ENCODE measurements at places on chromosomes 12 and 14.

DNA sequence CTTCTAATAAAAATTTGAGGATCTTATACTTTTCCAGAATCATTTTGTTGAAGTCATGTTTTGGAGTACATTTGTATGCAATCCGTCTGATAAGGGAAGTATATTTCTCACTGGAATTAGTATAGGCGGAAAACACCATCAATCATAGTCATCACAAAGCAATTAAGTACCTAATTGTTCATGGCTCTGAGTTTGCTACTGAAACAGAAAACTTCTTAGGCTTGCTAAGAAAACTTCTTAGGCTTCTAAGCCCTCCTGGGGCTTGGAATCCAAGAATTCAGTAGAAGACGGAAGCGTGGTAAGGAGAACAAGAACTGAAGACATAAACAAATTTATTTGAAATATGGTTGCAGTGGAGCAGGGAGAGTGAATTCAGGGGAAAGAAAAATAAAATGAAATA, 636.3 kb downstream of the DIO2 start:
- no peak for DNase-seq

DNA sequence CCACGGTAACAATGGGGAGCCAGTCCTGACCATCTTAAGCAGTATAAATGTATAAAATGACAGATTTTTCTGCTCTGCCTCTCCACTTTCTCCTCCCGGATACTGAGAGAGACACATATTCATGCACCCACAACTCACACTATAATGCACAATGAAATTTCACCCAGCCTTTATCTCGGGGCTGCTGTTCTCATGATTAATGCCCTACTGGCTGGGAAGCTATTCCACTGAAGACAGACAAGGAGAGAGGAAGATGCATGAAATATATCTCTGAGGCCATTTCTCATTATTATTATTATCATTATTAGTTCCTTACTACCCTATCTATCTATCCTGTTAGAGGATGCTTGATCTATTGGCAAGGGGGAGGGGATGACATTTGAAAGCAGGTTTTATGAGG, 501.7 kb downstream of the DIO2 start:
- DNase-seq = no peak

- no peak for DNase-seq
Observed at GRCh38 chr14:105702275-105702817, 176.0 kb downstream of the TMEM121 start.

DNA sequence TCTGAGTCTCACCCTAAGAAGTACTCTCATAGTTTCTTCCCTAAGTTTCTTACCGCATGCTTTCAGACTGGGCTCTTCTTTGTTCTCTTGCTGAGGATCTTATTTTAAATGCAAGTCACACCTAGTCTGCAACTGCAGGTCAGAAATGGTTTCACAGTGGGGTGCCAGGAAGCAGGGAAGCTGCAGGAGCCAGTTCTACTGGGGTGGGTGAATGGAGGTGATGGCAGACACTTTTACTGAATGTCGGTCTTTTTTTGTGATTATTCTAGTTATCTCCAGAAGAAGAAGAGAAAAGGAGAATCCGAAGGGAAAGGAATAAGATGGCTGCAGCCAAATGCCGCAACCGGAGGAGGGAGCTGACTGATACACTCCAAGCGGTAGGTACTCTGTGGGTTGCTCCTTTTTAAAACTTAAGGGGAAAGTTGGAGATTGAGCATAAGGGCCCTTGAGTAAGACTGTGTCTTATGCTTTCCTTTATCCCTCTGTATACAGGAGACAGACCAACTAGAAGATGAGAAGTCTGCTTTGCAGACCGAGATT, 1.7 kb downstream of the FOS start:
- no peak for DNase-seq

DNA sequence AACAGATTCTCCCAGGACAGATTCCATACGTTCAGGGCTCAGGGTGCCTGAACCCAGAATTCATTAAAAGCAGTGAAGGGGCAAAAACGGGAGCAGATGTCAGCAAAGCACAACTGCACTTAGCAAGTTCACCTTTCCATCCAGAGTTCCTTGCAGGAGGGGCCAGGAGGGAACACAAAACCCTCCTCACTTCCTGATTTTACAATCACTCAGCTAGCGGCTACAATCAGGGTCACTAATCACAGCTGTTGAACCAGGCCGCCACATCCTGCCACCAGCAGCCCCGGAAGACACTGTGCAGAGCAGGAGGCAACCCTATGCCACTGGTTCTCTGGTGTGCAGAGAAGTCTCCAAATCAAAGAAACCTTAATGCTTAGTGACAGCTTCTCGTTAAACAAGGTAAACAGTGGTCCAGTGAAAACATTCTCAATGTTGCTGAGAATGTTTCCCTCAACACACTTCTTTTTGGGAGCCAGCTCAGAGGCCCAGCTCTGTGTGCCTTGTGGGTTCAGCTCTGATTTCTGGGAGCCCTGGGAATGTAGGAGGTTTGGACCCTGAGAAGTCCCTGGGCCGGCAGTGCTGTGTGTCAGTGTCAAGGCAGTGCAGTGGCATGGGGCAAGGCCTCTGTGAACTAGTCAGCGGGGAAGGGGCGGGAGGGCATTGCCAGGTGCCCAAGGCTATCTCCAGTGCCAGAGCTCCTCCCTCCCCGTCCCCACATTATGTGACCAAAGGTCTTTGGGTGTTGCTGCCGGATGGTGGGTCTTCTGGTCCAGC, 54.5 kb downstream of the VCPKMT start:
- peak; percentile 84 for DNase-seq

DNA sequence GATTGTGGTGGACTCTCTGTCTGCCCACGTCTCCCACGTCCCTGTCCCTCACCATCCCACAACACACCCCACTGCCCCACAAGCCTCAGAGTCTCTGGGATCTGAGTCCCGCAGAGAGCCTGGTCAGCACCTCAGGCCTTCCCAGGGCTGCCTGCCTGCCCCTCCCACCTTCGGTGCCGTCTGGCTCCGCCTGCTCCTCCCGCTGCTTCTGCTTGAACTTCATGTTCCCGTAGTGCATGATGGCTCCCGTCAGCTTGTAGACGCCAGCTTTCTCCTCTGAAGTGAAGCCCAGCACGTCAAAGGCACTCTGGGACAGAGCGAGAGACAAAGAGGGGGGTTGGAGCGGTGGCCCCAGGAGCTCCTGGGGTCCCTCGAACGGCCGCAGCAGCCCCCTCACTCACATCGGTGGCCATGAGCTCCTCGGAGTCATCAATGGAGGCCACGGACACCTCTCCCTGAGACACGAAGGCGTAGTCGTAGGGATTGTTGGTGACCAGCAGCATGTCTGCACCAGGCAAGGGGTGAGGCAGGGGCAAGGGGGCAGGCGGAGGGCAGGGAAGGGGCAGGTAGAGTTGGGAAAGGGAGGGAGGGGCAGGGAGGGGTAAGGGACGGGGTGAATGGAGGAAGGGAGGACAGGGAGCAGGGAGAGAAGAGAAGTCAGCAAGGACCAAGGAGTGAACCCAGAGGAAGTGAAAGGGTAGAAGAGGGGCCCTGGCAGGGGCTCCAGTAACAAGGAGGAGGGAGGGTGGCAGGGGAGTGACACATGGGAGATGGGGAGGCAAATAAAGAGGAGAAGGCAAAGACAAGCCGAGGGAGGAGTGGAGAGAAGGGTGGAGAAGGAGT, 5.6 kb downstream of the MYH6 start:
- DNase-seq = no peak

DNA sequence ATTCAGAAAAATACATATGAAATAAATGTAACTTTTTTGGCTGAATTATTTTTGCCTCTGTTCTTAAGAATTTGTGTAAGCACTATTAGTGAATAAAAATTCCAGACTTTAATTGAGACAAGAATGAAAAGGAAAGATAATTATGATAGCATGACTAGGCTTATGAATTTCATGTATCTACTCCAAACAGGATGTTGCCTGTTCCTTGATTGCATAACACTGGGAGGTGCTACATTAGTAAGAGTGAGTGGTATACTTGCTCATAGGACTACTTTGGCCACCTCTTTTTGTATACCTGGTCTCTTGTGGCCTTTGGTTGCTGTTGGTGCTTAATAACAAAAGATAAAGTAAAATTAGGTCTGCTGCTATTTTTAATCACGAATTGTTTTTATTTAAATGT, 112.8 kb downstream of the NAV3 start:
- DNase-seq = no peak

DNA sequence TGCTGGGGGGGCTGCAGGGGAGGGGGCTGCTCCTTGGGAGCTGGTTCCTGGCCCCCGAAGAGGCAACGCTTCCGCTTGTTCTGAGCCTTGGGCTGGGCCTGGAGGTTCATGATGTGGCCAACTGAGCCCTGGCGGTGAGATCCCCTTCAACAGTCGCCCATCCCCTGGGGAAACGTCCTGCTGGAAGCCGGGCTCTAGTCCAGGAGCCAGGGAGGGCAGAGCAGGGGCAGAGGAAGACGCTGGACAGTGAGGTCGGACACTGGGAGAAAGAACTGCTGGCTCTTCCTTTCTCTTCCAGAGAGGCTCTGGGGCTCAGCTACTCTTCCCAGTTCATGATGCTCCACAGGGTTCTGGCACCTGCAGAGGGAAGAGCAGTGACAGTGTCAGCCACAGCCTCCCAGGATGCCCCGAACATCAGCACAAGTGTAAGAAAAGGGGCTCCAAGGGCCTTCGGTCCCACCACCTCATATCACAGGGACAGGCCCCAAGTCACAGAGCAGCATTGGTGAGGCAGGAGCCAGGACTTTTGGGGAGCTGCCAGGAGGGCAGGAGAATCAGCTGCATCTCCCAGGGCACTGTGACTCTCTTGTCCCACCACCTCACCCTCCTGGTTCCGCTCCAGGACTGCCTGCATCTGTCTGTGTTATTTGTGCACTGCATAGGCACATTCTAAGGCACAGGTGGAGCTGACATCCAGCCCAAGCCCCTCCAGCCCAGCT, 25.9 kb upstream of the PNMA1 start:
- no peak for DNase-seq

- no peak for DNase-seq
Observed at GRCh38 chr12:62841846-62842245, 93.1 kb downstream of the PPM1H start.

DNA sequence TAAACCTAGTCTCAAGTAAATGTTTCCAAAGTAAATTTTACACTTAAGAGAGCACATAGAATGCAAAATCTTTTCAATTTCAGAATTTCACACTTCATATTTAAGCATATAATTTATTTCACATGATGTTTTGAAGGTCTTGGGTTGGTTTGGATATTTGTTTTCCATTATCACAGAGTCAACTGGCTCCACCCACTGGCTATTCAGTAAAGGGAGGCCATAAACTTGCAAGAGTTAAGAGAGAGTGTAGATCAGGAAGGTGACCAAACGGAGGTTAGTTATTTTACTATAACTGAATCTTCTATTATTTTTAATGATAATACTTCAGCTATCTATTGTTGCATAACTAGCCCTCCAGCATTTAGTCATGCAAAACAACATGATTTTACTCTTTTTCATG, 6.2 kb upstream of the CPNE8 start:
- DNase-seq = no peak

DNA sequence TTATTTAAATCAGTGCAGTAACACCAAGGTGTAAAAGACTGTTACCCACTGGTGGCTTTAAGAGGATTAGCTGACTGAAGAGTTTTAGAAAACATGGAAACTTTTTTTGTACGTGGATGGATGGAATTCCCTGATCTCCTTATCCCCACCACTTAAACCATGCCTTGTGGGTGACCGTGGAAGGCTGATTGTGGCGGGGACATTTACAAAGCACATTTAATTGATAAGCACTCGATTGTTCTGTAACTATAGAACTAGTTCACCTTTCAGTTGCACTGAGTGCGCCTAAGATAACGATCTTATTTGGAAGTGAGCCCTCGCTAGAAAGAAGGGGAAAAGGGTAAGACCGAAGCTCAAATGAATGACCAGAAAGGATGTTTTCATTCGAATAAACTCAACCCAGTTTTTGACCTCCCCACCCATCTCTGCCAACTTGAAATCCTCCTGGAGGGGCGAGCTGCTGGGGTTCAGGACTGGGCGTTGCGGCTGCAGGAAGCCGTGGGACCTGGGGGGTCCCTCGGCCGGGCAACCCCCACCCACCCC, 688 bp upstream of the RASSF3 start:
- DNase-seq = no peak

DNA sequence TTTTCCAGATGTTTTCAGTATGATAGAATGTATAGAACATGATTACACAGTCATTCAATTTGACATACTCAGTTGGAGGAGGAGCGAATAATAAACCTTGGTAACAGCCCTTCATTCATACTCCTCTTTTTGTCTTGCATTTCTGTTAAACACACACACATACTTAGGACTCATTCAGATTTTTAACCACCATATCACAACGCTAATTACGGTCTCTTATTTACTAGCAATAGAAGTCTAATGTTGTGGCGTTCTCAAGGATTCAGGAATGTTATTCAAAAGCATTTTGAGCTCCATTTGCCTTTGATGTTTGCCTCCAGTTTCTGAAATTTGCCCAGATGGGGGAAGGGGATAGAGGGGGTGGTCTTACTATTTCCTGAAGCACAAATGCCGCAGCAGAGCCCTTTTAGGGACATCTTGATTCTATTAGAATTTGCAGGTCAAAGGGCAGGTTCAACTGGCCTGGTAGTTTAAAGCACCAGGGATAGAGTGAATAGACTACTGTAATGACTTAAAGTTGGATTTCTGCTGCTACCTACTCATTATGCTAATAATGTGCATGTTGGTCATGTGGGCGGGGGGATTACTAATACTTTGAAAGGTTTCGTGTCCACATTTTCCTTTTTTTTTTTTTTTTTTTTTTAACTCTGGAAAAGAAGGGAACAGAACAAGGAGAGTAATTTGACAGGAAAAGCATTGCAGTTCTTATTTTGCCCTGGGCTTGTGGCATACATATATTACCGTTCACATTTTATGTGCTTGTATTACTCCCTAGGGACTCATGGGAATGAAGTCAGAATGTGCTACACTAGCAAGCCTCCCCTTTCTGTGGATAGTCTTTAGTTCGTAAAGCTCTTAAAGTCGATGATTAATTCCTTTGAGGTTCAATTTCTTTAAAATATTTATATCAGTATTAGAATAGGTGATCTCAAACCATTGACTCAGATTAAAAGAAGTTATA, 226.8 kb downstream of the FBXL14 start:
- DNase-seq = no peak

DNA sequence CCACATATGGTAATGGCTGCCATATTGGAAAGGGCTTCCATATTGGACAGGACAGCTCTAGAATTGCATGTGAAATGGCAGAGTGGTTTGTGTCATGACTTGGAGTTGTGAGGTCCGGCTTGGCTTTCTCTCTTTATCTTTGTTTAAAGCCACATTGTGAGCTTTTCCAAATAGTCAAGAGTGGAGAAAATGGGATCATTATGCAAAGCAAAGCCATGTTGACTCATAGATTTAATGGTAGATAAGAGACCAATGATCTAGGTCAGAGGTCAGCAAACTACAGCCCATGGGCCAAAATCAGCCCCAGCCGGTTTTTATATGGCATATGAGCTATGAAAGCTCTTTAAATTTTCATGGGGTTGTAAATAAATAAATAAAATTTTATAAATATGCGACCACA, 449.1 kb downstream of the BCL11B start:
- no peak for DNase-seq

DNA sequence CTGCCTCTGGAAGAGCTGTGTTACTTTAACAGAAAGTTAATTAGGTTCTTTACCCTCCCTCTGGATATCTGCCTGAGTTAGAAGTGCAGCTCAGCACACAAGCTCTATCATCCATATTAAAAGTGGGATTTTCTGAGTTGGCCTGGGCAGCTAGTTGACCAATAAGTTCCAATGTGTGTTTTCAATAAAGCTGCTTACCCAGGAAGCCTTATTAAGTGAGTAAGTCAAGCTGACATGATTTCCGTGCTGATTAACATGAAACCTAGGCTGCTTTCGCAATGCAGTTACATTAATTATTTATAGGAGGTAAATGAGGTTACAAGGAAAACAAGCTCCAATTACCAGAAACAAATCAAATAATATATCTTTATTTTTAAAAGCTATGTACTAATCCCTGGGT, 4.8 kb downstream of the NEUROD4 start:
- no peak for DNase-seq

- DNase-seq = no peak
Observed at GRCh38 chr12:107092669-107093416, 506 bp downstream of the CRY1 start.

All from GM12864 (cell line).